ENCODE measurements at places on chromosomes 1 and 21.

GRCh38 chr1:236686815-236687160, 489 bp downstream of the ACTN2 start:
- DNase-seq = no peak

DNA sequence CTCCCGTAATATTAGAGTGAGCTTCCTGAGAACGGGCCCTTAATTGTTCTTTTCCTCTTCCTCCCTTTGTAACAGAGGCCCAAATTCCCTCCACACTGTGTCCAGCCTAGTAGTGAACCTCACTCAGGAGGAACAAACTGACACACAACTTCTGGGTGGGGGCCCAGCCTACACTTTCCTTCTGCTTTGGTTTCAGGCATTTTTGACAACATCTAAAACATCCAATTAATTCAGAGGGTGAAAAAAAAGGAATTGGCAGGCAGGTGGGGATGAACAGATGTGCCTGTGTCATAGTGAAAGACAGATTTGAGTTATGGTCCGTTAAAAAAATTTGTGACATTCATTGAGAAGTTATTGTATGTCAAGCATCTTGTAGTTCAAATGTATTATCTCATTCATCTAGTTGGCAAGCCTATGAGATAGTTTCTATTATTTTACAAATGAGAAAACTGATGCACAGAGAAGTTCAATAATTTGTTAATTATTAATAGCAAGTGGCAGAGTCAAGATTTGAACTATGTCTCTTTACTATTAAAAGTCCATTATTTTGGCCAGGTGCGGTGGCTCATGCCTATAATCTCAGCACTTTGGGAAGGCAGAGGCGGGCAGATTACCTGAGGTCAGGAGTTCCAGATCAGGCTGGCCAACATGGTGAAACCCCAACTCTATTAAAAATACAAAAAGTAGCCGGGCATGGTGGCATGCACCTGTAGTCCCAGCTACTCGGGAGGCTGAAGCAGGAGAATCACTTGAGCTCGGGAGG, 41.6 kb upstream of the LRIG2 start:
- DNase-seq = no peak

DNA sequence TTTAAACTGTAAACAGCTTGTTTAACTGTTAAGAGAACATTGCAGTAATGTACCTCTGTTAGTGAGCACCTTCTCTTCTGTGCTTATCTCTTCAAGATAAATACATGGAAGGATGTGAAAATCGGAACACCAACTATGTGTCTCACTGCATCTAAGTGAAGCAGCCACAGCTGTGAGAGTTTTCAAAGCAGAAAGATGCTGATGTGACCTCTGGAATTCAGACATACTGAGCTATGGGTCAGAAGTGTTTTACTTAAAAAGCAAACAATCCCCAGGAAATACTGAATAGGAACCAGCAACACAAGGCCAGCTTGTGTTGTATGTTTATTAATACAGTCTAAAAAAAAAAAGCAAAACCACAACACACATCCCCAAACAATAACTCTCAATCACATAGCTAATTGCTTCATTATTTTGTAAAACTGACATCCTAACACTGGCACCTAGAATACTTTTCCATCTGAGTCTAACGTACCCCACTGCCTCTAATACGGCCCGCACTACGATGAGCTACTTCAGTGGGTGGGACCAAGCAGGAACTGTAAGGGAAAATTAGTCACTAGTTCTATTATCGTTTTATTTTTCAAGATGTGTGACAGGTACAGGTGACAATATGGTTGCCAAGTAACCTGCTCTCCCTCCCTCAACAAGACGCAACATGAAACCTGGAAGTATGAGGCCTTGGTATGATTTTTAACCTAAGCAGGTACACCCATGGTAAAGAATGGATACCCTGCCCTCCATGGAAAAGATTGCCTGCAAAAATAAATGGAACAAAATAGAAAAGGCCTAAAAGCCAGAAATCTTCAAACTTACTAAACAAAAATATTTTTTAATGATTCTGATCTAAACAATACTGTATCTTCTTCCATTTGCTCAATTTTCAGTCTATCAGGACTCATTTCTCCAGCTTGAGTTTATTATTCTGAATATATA, 13.9 kb downstream of the ERRFI1 start:
- no peak for DNase-seq

DNA sequence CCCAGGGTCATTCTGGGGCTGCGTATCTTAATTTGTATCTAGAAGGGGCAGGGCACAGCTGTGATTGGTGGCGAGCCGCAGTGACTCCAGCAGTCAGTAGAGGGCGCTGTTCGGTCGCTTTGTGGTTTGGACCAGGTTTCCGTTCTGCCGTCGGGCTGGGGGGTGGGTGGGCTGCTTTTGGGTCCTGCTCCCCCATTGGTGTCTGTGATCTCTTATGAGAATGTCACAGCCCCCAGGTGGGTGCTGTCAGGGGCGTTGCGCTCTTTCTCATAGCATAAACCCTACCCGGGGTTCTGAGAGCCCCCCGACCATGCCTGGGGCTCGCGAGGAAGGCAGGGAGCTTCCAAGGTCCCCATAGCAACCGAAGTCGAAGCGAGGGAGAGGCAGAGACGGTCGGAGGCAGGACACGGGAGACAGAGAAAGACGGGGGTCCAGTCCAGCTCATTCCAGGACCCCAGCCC, 5.4 kb downstream of the TFF3 start:
- DNase-seq = peak; percentile 86

GRCh38 chr1:173042806-173043205, 7.9 kb downstream of the TNFSF18 start:
- no peak for DNase-seq

DNA sequence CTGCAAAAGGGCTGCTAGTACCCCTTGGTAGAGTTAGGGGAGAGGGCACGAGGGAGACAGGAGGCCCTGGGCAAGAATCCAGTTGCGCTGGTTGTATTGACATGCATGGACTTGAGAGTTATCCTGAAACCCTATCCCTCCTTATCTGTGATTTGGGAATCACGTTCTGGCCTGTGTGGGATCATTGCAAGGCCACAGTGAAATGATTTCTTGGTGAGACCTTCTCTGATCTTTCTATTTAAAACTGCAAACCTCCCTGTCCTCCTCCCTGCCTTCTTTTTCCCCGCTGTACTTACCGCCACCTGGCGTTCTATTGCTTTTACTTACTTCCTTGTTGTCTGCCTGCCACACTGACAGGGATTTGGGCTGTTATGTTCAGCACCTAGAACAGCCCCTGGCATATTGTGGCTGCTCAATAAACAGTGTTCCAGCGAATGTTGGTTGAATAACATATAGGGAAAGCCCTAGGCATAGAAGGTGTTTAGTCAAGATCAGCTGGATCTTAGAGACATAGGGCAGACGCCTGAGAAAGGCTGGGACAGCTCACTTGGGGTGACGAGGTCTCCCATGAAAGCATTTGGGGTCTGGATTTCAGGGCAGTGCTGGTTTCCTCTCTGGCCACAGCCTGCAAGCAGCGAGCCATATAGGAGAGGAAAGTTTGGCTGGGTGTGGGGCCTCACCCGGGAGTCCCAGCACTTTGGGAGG, 25.6 kb downstream of the ALPL start:
- peak; percentile 29 for DNase-seq

GRCh38 chr21:42735944-42736343, 82.5 kb downstream of the PDE9A start:
- DNase-seq = no peak

DNA sequence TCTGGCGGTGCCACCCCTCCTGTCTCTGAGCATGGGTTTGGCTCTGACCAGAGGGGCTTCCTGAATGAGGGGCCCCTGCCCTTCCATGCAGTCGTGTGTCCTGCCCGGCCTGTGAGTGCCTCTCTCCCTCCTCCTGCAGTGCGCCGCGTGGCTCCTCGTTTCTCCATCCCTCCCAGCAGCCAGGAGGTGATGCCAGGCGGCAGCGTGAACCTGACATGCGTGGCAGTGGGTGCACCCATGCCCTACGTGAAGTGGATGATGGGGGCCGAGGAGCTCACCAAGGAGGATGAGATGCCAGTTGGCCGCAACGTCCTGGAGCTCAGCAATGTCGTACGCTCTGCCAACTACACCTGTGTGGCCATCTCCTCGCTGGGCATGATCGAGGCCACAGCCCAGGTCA, 57.9 kb downstream of the PTPRF start:
- no peak for DNase-seq

DNA sequence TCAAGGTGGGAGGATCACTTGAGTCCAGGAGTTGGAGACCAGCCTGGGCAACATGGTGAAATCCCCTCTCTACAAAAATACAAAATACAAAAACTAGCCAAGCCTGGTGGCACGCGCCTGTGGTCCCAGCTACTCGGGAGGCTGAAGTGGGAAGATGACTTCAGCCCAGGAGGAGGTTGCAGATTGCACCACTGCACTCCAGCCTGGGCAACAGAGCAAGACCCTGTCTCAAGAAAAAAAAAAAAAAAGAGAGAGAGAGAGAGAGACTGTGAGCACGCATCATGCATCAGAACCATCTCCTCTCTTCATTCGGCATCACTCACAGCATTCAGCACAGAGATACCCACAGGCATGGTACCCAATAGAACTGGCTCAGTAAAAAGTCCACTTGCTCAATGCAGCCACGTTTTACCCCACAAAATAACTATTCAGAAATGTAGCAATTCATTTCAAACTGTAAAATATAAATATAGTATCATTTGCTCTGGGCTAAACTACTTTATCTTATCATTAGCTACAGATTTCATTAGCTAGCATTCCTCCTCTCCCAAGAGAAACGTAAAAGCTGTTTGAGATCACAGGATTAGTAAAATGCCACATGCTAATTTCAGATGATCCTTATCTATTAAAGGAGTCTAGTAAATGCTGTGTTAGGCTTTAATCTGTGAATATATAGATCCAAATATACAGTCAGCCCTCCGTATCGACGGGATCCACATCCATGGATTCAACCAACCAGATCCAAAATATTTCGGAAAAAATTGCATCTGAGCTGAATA, 11.7 kb downstream of the LBR start:
- DNase-seq = no peak

DNA sequence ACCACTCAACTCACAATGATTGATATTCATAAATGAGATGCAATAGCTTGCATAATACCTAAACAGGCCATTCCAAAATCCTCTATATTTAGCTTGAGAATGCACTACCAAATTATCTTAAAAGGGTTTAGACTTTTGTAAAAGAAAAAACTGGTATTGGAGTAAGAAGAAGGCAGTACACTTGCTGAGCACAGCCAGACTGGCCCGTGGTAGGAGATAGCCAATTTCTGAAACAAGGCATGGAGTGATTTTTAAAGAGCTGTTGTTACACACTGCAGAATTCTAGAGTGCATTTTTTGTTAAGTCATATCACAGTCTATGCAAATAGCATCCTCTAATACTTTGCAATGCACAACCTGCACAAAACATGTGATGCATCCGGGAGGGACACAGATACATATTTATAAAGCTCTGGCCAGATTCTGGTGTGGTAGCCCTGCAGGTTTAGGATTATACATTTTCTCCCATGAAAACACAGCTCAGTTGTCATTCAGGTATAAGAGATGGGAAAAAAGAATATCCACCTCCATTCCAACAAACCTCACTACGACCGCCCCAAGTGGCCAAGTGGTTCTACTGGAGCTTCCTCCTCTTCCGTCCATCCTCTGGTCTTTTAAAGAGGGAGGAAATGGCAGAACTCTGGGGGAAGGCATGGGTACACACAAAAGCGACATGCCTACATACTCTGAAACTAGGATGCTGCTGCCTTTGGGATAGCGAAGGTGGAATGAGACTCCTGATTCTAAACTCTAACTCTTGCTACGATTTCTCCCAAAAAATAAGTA, 40.8 kb downstream of the BCAR3 start:
- no peak for DNase-seq

DNA sequence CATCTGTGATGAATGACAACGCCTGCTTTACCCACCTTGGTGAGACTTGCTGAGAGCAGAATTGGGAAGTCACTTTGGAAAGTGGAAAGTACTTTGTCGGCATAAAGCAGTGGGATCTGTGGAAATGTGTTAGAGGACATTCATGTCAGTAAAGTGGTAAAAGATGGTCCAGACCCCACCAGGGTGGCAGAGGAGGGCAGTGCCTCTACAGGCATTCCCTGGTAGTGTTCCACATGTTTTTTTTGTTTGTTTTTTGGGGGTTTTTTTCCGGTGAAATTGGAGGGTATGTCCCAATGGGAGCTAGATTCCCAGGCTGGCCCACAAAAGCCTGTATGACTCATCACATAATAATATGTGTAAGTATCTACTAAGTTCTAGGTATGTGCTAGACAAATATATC, 80.6 kb downstream of the ELAVL4 start:
- no peak for DNase-seq

DNA sequence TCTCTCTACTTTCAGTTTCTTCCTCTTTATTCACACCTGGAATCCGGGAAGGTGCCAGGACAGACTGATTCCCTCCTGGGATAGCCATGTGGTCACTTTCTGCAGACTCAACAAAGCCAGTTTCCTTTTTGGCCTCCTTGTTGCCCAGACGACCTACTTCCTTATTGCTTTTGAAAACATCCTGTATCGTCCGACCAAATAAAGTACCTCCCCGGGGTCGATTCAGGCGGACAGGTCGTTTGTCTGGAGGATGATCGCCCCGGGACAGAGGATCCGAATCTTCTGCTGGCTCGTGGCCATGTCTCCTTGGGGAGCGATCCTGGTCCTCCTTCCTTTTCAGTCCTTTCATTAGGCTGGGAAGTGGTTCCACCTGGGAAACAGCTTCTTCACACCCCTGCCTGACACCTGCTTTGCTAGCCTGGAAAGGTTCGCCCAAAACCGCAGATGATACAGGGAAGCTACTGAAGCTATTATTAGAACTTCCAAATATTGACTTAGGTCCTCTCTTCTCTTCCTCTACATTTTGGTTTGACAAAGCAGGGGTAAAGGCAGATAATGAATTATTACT, 1.2 kb downstream of the MCM3AP start:
- no peak for DNase-seq

GRCh38 chr1:183195142-183195574, 9.1 kb downstream of the LAMC2 start:
- DNase-seq = no peak

GRCh38 chr1:204931768-204932572, 61.3 kb downstream of the NFASC start:
- DNase-seq = no peak

DNA sequence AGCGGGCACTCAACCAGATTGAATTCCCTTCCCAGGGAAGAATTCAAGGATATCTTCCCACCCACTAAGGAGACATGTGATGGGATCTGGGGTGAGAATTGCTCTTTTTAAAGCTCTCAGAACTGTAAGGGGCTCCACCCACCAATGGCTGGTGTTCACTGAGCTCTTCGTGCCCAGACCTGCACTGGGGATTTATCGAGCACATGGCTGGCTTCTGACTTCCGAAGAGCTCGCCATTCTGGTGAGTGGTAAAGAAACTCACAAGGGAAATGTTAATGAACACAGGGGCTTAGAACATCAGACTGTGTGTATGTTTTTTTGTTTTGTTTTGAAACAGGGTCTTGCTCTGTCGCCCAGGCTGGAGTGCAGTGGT, 9.8 kb downstream of the PADI3 start:
- DNase-seq = no peak

DNA sequence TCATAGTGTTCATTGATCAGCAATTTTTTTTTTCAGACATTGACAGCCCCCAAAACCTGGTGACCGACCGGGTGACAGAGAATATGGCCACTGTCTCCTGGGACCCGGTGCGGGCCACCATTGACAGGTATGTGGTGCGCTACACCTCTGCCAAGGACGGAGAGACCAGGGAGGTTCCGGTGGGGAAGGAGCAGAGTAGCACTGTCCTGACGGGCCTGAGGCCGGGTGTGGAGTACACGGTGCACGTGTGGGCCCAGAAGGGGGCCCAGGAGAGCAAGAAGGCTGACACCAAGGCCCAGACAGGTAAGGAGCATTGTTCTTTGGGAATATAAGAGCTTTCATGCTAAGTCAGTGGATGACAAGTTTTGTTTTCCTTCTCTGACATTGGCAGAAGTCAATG, 49.3 kb downstream of the TNN start:
- DNase-seq = no peak

GRCh38 chr1:214224611-214225354, 56.2 kb upstream of the SMYD2 start:
- DNase-seq = no peak
